Panc1 (cell line): ENCODE measurements at places on chromosomes 7 and 10.

DNA sequence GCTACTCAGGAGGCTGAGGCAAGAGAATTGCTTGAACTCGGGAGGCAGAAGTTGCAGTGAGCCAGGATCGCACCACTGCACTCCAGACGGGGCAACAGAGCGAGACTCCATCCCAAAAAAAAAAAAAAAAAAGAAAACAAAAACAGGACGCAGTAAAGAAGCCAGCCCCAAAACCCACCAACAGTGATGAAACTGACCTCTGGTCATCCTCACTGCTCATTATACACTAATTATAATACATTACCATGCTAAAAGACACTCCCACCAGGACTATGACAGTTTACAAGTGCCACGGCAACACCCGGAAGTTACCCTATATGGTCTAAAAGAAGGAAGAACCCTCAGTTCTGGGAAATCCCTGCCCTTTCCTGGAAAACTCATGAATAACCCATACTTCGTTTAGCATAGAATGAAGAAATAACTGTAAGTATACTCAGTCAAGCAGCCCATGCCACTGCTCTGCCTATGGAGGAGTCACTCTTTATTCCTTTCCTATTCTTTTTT, 40.0 kb upstream of the EIF4H start:
- DNase-seq, result no peak

DNA sequence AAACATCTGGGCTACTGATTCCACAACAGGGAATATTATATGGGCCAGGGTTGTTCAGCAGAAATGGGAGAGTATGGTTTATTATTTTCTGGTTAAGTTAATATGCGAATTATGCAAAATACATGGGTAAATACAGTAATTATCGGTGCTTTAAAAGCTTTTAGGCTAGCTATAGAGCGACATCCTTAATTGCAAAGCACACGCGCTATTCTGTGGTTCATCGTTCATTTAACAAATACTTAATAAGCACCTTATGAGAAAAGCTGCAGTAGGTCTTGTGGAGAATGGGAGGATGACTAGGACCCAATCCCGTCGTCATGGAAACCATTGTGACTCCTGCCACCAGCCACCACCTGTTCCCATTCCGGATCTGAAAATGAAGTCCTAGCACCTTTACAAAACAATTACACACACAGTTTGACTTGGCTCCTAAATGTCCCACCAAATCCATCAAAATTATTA, 623 bp upstream of the CEP41 start:
- DNase-seq, result no peak

GRCh38 chr10:16297069-16297468, 139.7 kb upstream of the PTER start:
- DNase-seq, result no peak

DNA sequence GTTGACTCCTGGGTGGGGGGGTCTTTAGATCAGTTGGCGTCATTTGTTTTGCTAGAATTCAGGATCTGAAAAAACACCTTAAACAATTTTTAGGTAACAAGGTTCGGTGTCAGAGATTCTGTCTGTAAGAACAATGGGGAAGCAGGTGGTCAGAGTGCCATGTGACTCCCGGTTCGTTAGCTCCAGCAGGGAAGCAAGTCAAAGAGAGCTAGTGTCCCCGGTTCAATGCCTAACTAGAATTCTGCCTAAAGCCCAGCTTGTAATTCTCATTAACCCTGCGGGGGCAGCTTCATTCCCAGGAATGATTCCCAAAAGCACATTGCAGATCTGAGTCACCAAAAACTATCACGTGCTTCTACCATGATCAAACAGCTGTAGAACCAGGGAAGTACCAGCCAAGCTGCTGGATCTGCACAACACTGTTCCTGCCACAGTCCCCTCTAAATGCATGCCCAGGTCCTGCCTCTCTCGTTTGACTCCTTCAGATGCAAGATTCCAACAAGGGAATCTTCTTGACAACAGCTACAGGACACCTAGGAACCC, 664.3 kb upstream of the CELF2 start:
- DNase-seq, result no peak

DNA sequence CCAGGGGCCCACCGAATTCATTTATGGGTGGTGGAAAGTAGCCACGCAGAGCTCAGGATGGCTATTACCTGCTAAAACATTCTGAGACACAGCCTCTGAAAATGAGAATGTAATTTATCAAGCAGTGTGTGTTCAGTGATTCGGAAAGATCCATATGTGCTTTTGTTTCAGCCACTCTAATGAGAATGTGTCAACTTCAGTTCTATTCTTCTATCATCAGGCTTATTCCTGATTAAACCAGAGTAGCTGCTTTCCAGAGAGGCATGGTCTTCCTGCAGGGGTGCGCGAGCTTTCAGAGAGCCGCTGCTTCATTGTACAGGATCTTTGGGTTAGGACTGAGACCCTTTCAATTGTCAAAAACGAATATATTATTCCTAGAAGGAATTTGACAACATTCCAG, 167.6 kb downstream of the OTUD1 start:
- no peak for DNase-seq

- no peak for DNase-seq
Measured at GRCh38 chr7:138926241-138926612, 55.0 kb downstream of the KIAA1549 start.

GRCh38 chr7:103119791-103120291, 29.1 kb downstream of the NAPEPLD start:
- DNase-seq, result no peak

GRCh38 chr7:52909131-52909530, 126.3 kb upstream of the POM121L12 start:
- DNase-seq, result no peak

- no peak for DNase-seq
Measured at GRCh38 chr10:29951441-29951931, 107.9 kb downstream of the JCAD start.

DNA sequence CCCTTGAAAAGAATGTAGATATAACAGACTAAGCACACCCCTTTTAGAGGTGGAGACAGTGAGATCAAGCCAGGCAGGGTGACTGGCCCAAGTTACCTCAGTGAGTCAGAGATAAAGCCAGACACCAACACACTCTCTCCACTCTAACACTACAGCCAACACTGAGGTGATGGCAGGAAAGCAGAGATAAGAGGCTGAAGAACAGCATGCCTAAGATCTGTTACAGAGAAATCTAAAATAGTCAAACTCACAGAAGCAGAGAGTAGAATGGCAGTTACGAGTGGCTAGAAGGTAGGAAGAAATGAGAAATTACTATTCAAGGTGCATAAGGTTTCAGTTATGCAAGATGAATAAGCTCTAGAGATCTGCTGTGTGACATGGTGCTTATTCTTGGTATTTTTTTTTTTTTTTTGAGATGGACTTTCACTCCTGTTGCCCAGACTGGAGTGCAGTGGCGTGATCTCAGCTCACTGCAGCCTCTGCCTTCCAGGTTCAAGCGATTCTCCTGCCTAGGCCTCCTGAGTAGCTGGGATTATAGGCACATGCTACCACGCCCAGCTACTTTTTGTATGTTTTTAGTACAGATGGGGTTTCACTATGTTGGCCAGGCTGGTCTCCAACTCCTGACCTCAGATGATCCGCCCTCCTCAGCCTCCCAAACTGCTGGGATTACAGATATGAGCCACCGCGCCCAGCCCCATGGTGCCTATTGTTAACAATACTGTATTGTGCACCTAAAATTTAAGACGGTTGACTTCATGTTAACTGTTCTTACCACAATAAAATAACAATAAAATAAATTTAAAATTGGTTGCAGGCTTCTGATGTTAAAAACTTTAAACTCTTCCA, 28.7 kb downstream of the ICA1 start:
- DNase-seq, result no peak

GRCh38 chr7:101218236-101219125, 516 bp downstream of the ZNHIT1 start:
- DNase-seq, result no peak

- no peak for DNase-seq
Measured at GRCh38 chr10:124464028-124464965, 2.7 kb downstream of the LHPP start.

DNA sequence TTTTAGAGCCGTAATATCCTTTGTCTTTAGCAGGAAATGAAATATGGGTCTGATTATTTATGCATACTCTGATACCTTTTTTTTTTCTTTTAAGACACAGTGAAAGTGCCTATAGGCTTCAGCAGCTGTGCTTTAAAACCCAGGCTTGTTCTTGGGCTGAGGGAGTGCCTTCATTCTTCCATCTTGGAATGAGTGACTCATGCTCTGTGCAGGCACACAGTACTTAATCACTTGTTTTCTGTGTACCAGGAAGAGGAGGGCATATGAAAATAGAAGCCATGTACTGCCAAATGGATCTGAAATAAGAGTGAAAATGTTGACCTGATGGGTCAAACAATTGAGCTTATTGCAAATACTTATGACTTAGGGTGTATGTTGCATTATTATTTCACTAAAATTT, 12.0 kb downstream of the INPP5F start:
- no peak for DNase-seq

DNA sequence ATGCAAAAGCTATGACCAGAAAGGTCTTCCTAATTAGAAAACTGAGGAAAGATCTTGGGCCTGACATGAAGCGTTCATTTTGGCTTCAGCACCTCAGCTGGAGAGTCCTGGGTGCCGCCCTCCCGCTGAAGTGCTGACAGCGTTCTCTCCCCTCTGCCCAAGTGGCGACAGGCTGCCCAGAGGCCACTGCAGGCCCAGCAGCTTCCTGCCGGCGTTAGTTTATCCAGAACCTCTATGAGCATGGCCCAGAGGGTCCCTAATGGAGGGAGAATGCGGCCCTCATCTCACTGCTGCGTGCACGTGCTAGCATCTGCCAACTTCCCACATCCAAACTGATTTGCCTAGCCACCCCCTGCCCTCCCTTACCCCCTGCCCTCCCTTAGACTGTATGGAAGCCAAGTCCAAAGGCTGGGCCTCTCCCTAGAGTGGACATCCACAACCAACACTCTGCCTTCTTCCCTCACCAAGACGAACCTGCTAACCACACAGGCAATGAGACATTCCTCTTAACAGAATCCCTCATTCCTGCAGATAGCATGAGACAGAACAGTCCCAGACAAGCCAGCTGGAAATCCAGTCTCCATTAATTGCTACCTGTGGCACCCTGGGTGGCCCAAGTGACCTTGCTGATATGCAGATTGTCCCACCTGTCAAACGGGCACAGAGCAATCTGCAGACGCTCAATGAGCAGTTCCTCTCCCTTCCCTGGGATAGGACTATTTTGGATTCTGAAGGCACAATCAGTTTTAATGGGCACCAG, 108.4 kb downstream of the C10orf90 start:
- DNase-seq, result no peak

GRCh38 chr10:102661658-102662028, 17.4 kb downstream of the TRIM8 start:
- DNase-seq, result no peak

DNA sequence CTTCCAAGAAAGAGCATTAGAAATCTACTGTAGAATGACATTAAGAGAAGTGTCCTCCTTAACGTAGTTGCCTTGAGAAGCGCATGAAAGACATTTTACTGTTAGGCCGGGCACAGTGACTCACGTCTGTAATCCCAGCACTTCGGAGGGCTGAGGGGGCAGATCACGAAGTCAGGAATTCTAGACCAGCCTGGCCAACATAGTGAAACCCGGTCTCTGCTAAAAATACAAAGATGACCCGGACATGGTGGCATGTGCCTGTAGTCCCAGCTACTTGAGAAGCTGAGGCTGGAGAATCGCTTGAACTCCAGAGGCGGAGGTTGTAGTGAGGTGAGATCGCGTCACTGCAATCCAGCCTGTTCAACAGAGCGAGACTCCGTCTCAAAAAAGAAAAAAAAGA, 28.9 kb downstream of the TARP start:
- no peak for DNase-seq

- DNase-seq, result no peak
Measured at GRCh38 chr7:139798892-139799291, 21.1 kb upstream of the HIPK2 start.

- no peak for DNase-seq
Measured at GRCh38 chr7:96266580-96266979, 55.3 kb downstream of the SLC25A13 start.

DNA sequence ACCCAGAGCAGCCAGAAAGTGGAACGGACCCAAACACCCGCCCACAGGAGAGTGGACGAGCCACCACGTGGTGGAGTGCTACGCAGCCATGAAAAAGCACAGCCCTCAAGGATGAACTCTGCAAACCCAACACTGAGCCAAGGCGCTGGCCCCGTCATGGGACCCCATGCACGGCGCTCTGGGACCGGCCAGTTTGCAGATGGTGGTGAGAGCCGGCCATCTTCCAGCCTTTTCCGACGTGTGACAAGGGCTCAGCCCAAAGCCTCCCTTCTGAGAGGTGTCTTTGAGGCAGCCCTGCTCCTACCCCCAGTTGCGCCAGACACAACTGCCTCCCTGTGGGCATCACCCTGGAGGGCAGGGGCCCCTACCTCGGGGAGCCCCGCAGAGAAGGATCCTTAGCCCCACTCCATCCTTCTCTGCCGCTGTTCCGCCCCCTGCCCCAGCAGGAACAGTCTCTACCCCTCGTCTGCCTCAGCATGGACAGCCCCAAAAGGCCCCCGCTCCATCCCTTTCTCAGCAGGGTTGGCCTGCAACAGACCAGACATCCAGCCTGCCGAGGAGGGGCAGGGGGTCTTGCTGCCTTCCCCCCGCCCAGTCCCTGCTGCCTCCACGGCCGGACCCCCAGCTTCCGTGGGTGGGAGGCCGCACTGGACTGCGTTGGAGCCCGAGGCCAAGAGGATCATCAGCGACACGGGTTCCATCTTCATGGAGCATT, 75.7 kb downstream of the MICALL2 start:
- no peak for DNase-seq
